Cerebellar nuclear complex (tissue), 1 donor: ENCODE measurements at places on chromosomes 3 and 15.

DNA sequence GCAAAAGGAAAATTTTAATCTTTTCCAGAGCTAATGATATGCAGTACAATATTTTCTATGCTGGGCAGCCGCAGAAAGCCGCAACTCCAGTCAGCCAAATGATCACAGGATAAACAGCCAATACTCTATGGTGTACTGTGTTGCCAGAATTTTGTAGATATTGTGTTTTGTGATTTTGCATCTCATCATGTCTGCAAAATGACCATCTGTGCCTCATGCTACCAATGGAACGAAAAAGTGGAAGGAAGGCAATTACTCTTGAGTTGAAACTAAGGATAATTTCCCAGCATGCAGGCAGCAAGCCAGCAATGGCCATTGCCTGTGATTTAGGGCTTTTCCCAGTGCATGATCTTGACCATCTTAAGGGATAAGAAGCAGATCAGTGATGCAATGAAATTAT lies 891.9 kb downstream of the PLOD2 start:
- no peak for DNase-seq

- no peak for DNase-seq
Measured at GRCh38 chr15:92749946-92750345, 94.4 kb upstream of the FAM174B start.

GRCh38 chr3:194573680-194574437 lies 59.4 kb downstream of the TMEM44 start:
- no peak for DNase-seq

GRCh38 chr3:86563400-86563970 lies 427.5 kb downstream of the VGLL3 start:
- DNase-seq, result no peak

- DNase-seq, result no peak
Measured at GRCh38 chr3:191425322-191425734, 35.6 kb upstream of the PYDC2 start.

GRCh38 chr3:10273702-10274305 lies 18.9 kb downstream of the GHRL start:
- DNase-seq, result no peak

DNA sequence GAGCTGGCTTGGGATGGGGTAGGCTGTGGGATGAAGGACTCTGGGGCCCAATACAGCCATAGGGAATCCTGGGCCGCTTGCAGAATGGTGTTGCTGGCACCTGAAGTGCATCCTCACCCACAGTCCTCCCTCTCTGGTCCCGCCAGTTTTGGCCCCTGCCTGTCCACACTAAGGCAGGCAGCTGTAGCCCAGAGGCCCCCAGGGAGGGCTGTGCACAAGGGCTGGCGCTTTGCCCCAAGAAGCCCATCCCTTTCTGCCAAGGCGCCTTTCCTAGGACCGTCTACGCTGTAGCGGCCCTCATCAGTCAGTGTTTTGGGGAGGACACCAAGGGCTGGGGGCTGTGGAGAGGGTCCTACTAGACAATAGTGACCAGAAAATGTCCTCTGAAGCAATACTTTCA lies 116.2 kb upstream of the ABHD17C start:
- DNase-seq, result no peak

- DNase-seq, result no peak
Measured at GRCh38 chr3:13564751-13565560, 16.0 kb downstream of the FBLN2 start.

DNA sequence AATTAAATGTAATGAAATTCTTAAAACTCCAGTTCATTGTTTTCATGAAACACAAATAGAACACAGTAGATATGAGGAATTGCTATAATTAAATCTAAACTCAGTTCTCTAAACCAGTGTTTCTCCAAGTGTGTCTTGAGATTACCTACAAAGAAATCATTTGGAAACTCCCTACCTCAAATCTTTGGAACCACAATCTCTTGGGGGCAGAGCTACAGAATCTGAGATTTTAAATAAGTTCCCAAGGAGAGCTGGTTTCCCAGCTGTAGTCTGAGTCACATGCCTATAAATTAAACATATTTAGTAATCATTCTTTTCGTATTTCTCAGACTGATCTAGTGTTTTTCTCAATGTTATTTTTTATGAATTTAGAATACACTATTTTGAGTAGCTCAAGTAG lies 17.0 kb upstream of the ACTC1 start:
- DNase-seq, result no peak

- DNase-seq, result no peak
Measured at GRCh38 chr3:31955581-31955980, 25.5 kb downstream of the OSBPL10 start.

- DNase-seq, result no peak
Measured at GRCh38 chr3:127383656-127384179, 95.9 kb upstream of the PRR20G start.

DNA sequence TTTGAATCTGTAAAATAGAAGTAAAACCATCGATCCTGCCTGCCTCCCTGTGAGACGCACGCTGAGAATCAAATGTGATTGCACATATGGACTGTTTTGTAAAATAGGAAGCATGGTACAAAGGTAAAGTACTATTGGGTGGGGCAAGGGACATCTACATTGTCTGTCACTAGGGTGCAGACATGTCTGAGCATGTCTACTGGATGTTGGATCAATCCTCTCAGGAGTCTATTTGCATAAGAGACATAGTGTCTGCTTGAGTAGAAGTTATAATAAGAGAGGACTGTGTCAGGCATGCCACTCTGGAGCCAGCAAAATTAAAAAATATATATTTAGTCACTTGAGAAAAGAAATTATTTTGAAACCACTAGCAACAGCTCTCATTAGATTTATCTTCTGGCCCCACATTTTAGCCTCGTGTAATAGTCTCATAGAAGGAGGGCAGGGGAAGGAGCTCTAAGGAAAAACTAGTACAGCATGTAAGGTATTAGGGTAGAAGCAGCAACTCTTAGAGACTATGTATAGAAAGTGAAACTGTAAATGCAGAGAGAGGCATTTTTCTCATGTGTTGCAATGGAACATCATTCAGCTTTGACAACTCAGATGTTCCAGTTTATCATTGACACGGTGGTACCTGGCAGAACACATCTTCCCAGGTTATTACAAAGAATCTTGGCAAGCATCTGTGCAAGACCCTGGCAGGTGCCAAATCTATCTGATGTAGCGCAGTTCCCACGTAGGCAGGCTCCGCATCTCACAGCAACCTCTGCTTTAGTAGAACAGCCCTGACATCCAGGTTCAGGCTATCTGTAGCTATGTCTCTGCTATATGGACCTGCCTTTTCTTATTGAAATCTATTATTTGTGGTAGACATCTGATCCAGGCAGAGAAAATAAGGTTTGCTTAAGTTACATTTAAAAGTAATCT lies 85.2 kb upstream of the CHL1 start:
- no peak for DNase-seq

DNA sequence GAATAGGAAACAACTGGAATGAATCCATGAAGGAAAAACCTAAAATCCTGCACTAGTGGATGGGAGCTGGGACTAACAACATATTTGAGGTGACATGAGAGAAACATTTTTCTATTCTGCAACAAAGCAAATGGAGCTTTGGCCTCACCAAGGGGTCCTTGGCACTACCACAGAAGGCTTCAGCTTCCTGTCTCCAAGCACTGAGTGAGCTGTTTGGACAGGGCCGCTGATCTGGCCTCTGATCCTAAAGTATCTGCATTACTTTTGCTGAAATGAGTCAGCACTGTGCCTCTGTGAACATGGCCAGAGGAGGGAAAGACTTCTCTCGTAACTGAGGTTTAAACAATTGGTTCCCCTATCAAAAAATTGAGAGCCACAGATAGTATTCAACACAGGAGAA lies 9.0 kb downstream of the ARPP21 start:
- no peak for DNase-seq

DNA sequence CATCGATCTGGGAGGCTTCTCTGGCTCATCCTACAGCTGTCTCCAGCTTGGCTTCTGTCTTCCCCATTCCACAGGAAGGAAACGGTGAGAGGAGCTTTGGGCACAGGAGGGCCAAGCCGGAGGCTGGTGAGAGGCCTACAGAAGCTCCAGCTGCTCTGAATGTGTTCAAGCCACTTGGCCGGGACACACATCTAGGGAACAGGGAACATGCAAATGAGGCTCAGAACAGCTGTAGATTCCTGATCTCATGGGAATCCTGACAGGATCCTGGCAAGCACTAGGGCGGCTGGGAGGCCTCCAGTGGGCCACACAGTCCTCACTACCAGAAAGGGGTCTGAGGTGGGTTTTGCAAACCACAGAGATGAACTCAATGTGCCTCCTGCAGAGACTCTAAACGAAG lies 13.7 kb downstream of the SEMA5B start:
- DNase-seq, result no peak

- no peak for DNase-seq
Measured at GRCh38 chr3:77682162-77682561, 642.3 kb downstream of the ROBO2 start.
